Urothelium cell line (cell line): ENCODE measurements at places on chromosomes 3 and 15.

GRCh38 chr3:3160826-3161225 lies 18.7 kb downstream of the CRBN start:
- no peak for DNase-seq

- no peak for DNase-seq
These were observed 28.2 kb downstream of the GJD2 start for GRCh38 chr15:34726406-34727100.

DNA sequence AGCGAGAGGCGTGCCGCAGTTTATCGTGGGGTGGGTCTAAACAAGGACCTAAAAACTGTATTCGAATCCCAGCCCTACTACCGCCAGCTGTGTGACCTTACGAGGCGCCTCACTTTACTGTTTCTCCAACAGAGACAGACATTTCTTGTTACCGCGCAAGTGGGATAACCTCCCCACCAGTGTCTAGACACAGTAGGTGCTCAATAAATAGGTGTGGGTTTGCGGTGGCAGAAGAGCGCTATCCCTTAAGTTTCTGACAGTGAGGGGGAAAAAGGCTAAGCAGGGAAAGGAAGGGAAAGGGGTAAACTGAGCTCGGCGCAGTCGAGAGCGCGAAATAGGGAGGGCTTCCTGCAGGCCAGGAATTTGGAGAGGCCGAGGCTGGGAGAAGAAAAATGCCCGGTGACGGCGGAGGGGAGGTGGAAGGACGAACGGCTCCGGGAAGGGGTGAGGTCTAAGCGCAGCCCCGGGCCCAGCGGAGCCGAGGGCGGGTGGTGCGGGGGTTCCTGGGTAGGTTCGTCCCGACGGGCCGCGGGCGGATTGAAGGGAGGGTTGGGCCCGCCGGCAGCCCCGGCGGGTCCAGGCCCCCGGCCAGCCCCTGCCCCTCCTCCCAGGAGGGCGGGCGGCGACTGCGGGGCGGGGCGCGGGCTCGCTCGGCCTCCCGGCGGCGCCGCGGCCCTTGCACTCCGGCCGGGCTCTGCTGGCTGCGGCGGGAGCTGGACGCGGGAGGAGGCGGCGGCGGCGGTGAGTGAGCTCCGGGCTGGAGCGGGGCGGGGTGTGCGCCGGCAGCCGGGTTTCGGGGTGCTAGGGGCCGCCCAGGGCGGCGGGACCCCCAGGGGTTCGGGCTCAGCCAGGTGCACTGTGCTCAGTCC lies at the start of gene CGNL1:
Gene CGNL1, plus strand, starts transcription at position 679 of the 869 bp plus-strand sequence. CDS start 61,495 bp downstream, outside the sequence.
- DNase-seq: peak; percentile 86

DNA sequence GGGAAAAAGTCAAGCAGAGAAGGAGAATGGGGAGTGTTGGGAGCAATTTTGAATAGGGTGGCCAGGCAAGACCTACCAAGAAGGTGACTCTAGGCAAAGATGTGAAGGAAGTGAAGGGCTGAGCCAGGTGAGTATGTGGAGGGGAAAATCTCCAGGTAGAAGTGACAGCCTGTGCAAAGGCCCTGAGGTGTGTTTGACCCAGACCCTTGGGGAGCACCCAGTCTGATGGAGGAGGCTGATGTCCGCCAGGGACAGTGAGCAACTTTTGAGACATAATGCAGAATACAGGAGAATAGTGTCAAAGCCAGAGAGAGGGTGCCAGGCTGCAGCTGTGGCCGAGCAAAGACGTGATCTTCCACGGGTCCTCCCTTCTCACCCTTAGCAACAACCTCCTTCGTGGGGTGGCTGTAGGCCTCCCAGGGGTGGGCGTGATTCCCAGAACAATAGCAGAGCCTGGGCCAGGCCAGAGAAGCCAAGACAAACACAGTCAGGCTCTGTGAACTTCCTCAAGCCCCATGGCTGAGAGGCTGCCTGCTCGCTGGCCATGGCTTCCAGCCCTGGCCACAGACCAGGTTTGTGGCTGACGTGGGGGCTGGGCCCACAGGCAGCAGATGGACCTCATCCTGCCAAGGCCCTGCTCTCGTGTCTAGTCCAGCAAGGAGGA lies 58.1 kb downstream of the SLC6A6 start:
- DNase-seq: no peak

- no peak for DNase-seq
These were observed 140.7 kb downstream of the BCHE start for GRCh38 chr3:165696496-165696895.

DNA sequence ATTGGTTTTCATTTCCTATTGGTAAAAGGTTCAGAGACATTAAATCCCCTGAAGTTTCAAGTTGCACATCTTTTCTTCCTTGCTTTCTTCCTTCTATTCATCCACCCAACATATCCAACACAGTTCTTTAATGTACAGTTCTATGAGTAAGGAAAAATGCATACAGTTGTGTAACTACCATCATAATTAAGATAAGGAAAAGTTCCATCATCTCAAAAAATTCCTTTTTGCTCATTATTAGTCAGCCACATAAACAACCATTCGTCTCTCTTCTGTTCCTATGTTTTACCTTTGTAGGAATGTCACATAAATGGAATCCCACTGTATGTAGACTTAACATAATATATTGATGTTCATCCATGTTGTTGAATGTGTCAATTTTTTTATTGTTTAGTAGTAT lies 211.1 kb upstream of the ADAMTS9 start:
- DNase-seq: no peak

GRCh38 chr3:44363591-44363990 lies 25.0 kb downstream of the TCAIM start:
- DNase-seq: no peak
